ENCODE measurements at places on chromosomes 2 and 18.

DNA sequence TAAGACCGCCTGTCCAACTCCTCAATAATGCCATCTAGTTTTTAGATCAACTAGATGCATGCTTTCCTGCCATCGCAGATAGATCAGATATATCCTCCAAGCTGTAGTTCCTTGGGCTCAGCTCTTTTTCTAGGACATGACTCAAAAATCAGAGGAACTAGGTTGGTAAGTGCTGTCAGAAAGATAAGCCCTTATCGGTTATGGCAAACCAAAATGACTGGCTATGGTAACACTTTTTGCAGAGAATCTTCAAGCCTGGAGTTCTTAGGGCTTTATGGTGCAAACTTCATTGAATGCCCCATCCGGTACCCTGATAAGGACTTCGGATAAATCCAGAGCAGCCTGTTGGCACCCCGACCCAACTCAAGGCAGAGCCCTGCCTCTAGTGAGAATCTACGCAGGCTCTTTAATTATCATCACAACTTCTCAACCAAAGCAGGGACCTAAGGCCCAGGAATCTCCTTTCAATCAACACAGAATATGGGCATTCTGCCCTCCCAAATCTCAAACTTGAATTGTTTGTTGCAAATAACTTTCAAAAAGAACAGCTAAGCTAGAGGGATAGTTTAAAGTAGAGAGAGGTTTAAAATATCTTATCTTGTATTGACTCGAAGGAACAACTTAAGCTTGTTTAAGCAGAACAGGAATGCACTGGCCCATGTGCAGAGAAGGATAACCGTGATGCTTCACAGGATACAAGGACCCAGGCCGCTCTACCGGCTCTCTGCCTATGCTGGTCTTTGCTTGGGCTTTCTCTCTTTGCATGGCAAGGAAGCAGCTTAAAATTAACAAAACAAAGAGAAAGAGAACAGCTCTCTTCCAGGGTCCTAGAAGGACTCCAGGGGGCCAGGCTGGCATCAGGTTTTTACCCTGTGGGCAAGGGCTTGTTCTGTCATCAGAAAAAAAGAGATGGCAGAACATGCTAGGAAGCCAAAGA, 3.4 kb upstream of the CYP1B1 start:
- no peaks in the 10 kb centered on the region for H3K36me3 ChIP-seq
- no peak overlapping the region for H3K27ac ChIP-seq
- no peak overlapping the region for H3K4me3 ChIP-seq

DNA sequence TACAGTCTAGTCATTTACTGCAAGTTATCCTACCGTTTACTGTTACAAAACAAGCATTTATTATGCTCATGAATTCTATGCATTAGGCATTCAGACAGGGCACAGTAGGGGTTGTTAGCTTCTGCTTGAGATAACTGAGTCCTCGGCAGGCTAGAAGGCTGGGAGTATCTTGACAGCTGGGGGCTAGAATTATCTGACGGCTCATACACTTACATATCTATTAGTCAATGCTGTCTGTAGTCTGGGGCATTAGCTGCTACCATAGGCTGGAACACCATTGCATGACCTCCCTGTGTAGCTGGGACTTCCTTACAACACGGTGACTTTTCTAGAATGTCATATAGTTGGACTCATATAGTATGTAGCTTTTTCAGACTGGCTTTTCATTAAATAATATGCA, 61.9 kb upstream of the ALK start:
- H3K36me3 ChIP-seq = no peaks in the 10 kb centered on the region
- H3K4me3 ChIP-seq = no peak overlapping the region
- no peaks in the 10 kb centered on the region for H3K4me1 ChIP-seq
- H3K27ac ChIP-seq = no peak overlapping the region
- no peaks in the 10 kb centered on the region for H3K27me3 ChIP-seq
- peak; percentile 31 for DNase-seq

DNA sequence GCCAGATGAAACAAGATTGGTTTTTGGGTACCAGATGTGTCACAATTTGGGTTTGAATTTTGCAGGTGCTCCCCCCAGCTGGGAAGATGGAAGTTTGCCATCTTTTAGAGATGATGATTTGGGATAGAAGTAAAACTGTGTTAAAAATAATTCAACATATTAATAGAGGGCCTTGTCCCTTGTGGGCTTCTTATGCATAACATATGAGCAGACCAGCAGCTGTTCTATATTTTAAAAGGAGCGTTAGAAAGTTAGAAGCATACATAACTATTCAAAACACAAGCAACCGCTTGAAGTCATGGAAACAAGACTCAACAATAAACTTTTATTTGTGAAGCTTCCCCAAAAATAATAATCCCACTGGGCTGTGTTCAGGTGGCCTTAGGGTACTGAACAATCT, 62.8 kb downstream of the EFEMP1 start:
- no peaks in the 10 kb centered on the region for H3K4me1 ChIP-seq
- H3K27ac ChIP-seq = no peak overlapping the region
- no peak for DNase-seq

- H3K4me3 ChIP-seq = no peak overlapping the region
- H3K4me1 ChIP-seq = no peaks in the 10 kb centered on the region
- no peaks in the 10 kb centered on the region for H3K36me3 ChIP-seq
- no peak for DNase-seq
- no peak overlapping the region for H3K27ac ChIP-seq
These were observed 53.7 kb downstream of the HPCAL1 start for GRCh38 chr2:10356439-10356811.

Measured in mesendoderm (in vitro differentiated cells).